Fibroblast of the conjunctiva (primary cell): ENCODE measurements at places on chromosomes 7 and 10.

GRCh38 chr10:17453373-17454091, 863 bp downstream of the ST8SIA6 start:
- no peak for DNase-seq

DNA sequence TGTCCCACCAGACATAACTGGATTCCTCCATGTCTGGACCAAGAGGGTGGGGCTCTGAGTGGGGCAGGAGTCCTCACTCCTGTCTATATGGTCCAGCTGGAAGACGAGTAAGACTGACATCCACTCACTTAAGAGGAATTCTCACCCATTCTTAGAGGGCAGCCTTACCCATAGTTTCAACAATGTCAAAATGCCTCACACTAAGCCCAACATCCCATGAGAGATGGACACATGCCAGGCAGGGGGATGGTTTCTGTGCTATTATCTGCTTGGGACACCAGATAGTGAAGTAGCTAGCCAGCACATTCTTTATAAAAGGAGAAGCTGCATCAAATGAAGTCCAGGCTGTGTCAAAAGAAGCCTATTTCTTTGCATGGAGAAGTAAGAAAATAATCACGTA, 4.7 kb upstream of the LANCL2 start:
- no peak for DNase-seq

DNA sequence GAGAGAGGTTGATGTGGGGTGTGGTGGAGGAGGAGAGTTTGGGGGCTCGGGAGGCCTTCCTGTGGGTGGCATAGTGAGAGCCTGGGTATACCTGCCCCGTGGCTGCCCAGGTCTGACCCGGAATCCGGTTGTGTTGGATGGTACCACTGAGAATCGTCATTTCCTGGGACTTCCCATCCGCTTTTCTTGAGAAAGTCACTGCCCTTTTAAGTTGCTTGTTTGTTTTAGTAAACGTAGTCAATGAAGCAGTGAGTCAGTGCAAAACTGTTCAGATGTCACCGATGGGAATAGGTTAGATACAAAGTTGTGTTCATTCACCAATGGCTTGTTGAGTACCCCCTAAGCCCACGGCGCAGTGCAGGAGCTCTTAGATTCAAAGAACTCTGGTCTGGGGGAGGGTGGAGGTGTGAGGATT, 285.8 kb downstream of the CAMK1D start:
- DNase-seq, result no peak

DNA sequence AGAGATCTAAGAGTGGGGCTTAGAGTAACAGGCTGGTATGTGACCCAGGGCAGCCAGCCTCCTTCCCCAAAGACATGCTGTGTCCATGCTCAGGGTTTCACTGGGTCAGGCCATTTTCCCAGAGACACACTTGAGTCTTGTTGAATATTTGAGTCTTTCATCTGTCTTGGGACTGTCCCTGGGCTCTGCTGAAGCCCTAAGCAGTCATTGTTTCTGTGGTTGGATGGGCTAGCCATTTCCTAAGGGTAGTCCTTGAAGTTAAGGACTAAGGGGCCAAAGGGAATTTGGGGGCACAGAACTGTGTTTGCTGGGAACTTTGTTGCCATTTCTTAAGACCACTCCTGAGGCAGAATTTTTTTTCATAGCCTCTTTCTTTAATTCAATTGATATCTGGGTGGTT, 98.4 kb upstream of the SAMD8 start:
- no peak for DNase-seq

DNA sequence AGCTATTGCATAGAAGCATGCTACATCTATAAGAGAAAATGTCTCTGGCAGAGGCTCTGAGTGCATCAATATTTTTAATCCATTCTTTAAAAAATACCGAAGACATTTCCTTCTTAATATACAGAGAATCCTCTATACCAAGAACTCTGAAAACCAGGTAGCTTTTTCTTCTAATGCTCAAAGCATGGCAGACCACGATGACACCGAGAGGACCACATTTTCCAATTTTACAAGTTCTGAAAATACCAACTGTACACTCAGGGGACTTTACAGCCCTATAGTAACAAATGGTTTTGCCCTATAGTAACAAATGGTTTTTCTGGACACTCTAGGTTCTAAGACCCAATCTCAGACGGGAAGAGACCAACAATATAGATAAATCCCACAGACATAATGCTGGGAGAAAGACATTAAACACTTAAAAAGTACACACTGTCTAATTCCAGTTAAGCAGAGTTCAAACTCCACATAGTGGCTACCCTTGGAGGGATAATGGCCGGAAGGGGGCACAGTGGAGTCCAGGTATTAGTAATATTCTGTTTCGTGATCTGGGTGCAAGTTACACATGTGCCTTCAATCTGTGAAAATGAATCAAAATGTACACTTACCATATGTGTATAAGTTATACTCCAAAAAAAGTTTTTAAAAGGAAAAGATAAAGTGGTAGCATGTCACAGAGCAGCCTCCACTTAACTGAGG, 26.2 kb downstream of the CCDC6 start:
- DNase-seq, result no peak

DNA sequence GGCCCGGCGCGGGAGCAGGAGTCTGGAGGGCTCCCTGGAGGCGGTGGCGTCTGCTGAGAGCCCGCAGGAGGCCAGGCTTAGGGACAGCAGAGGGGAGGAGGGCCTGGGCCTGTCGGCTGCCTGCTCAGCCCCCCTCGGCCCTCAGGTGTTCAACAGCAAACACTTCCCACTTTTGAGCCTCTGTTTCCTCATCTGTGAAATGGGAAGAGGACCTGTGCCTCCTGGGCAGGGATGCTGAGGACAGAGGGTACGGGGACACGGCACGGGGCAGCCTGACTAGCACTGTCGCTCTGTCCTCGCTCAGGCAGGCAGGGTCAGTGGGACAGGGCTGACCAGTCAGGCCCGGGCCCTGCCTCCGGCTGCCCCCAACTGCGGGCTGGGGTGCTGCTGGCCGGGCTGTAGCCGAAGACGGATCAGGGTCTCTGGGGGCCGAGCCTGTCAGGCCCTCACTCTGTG, 663 bp downstream of the CYP2W1 start:
- DNase-seq, result no peak

- DNase-seq, result no peak
These were observed 711 bp downstream of the KIF20B start for GRCh38 chr10:89702121-89702480.

- DNase-seq, result no peak
These were observed 76.7 kb downstream of the ATXN7L1 start for GRCh38 chr7:105799677-105800076.
